H54 (cell line): ENCODE measurements at places on chromosomes 12 and 14.

DNA sequence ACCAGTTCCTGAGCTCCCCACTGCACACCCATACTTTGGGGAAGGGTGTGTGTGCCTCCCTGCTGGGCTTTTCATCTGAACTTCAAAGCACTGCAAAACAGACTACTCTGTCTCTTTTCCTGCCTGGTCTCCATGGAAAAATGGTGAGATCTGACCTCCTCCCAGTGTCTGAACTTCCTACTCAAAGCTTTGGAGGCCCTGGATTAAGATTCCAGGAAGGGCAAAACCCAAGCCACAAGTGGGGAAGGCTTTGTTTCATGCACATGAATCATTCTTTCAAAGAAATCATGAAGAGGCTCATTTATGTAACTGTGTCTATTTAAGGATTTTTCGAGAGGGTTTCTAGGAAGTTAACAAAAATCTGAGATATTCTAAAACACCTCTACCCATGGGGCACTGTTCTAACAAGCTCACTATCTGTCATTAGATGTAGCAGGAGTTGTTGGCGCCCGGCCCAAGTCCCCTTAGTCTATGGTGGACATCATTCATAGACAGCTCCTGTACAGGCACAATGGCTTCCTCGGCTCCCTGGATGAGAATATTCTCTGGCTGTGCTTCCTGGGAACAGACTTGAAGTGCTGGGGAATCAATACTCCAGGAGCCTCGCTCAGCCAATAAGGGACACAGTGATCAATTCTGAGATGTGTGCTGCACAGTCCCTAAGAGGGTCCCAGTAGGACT is 224.0 kb downstream of the KTN1 start:
- DNase-seq = no peak

DNA sequence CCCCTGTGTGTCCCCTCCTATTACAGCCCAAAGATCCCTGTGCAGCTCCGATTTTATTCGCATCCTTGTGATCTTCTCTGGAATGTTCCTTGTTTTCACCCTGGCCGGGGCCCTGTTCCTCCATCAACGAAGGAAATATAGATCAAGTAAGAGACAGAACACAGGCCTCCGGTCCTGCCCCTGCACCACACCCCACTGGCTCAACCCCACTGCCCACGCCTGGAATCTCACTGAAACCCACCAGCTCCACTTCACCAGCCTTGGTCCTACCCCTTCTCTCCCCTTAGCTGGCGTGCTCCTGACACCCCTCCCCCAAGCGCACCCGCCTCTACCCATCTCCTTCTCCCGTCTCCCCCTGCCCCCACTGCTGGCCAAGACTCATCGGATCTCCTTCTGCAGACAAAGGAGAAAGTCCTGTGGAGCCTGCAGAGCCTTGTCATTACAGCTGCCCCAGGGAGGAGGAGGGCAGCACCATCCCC is 934 bp upstream of the TAPBPL start:
- DNase-seq = no peak

DNA sequence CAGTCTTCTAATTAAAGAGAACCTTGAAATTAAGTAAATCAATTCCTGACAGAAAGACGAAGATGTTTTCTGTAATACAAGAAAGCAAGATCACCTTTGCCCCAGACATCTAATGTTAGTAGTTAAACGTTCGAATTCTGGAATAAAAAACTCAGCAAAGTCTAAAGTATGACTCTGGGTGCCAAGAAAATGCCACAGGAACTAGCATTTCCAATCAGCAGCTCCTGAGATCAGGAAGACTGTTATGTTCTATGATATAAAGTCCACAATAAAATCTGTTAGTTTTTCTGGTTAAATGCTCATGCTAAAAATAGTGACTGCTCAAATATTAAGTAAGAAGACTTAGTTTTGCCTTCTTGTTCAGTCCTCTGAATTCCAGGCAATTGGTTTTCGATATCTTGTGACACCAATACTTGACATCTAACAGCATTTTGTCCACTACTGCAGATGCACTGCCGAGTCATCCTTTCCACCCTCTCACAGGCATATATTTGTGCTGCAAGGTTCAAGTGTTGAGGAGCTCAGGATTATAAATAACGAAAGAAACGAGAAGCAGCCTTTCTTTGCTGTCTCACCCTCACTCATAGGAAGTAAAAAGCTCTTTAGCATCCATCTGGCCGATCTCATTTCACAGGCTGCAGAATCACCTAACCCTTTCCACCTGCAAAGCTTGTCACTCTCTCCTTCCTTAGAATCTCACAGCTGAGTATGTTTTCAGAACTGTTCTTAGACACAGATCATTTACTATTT is 32.0 kb downstream of the SSH1 start:
- no peak for DNase-seq

DNA sequence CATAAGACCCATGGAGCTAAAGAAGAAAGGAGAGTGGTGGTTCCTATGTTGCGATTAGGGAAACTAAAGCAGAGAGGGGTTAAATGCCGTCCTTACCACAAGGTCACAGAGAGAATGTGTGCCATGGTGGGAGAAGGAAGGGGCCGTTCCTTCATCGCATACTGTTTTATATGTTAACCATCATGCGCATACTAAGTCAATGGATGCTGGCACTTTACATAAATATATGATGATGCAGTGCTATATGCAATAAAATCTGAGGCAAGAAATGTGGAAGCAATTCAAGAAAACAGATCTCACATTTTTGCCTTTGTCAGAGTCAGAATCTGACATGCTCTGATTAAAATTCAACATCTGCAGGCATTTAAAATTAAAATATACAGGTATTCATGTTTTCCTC is 168.1 kb downstream of the BMP4 start:
- no peak for DNase-seq

DNA sequence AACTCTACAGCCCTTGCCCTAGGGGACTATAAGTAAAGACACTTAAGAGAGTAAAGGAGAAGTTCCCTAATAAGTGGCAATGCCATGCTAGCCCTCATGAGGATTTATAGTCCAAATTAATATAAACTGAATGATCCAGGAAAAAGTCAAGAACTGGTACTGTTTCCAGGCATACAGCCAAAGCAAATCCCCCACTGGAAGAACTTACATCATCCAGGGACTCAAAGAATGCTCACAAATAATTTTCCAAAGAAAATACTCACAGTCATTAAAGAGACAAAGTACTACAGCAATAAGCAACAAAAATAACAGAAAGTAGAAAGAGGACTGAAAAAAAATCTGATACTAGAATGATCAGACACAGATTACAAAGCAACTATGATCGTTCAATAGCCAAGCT is 79.7 kb upstream of the RAP1B start:
- DNase-seq = no peak

- DNase-seq = peak; percentile 12
These were observed 662 bp downstream of the EPS8 start for GRCh38 chr12:15788233-15789219.

- peak; percentile 82 for DNase-seq
These were observed 28.2 kb downstream of the LTBP2 start for GRCh38 chr14:74583689-74584434.

- DNase-seq = no peak
These were observed 29.6 kb downstream of the VRK1 start for GRCh38 chr14:96826818-96827217.

DNA sequence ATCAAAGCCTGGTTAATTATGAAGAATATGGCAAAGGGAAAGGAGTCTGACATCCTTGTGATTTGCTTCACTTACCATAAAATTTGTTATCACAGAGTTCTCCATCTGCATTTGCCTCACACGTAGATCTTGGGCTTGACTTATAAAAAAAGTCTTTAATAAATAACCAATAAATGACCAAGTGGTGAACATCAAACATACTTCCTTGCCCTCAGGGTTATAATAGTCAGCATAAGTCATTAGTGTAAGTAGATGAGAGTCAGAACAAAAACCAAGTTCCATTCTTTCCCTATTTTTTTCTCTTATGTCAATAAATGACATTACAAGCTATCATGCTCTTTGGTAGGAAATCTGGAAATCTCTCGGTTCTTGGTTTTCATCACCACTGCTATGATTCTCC is 635.4 kb upstream of the ATXN7L3B start:
- no peak for DNase-seq

GRCh38 chr14:75205591-75205990 is 29.2 kb upstream of the TMED10 start:
- DNase-seq = no peak

DNA sequence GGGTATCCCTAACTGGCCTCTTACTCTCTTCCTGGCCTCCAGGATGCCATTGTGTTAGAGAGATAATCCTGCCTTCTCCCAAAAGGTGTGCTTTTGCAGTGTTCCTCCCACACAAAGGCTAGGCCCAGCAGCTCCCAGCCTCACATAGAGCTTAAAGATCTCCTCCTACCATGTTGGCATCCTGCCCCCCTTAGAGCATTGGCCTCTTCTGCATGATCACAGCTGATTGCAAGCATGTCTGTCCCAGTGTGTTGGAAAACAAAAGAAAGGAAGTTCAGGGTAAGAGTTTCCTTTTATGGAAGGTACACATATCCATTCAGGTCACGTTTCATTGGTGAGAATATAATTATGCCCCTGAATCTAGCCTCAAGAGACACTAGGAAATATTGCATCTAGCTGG is 405.4 kb downstream of the TMTC2 start:
- no peak for DNase-seq

DNA sequence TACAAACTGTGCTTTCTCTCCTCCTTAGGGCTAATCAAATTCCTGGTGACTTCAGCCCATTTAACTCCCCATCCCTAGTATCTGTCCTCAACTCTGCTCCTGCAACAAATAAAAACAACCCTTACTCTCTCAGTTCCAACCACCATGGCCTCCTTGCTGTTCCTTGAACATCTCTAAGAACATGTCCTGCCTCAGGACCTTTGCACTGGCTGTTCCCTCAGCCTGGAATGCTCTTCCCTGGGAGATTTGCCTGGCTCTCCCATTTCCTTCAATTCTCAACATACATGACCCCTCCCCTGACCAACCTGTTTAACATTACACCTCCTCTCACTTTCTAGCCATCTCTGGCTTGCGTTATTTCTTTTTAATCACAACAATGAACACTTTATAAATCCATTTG is 170.5 kb downstream of the PTPN11 start:
- DNase-seq = no peak

DNA sequence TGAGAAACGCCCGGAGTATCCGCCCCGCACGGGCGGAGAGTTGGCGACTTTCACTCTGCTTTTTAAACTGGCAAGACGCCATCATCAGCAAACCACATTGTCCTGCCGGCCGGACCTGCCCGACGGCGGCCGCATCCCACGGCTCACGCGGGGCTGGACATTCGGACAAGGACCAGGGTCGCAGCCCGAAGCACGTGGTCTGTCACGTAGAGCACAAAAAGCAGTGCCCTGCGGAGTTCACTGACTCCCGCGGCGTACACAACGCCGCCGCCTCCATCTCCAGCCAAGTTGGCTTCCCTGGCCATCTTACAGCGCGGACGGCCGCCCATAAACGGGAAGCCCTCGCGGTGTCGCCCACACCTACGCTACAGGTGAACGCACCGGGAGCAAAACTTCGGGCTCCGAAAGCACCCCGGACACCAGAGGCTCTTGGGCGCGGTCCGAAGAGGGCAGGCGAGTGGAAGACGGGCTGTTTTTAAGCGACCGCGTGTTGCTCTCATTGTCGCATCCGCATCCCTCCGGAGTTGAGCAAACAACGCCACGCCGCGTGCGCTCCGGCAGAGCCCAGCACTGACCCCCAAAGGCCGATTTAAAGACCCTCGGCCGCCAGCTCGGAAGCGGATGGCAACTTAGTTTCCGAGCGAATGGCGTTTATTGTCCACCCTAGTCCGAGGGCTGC is 966 bp downstream of the SINHCAF start:
- DNase-seq = peak; percentile 32

DNA sequence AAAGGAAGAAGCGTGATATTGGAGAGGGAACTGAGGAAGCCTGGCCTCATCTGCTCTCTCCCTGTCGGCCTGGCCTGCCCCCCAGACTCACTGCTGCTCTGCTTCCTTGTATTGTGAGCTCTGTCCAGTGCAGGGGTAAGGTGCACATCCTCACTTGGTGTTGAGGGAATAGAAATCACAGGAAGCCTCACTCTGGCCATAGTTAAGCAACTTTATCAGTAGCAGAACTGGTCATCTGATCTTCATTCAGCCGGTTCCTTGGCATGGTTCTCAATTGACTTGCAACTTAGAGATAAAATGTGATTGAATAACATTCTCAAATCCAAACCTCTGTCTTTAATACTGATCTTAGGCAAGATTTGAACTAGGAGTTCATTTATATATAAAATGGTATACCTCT is 11.5 kb upstream of the CCDC175 start:
- no peak for DNase-seq

- no peak for DNase-seq
These were observed 625 bp downstream of the ANGEL1 start for GRCh38 chr14:76812093-76812421.

DNA sequence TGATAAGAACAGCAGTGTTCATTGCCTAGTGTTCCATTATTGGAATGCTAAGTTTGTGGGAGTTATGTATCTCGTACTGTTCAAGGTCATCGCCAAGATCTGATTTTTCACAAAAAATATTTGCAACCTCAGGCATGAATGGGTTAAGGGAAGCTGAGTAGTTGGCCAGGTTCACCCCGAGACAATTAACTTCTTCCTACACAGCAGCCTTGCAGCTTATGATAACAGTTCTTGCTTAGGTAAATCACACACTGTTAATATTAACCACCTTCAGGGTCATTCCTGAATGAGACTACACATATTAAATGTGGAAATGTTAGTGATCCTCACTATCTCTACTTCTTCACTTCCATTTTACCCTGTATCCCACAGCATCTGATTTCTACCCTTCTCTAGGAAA is 18.0 kb downstream of the FKBP11 start:
- DNase-seq = no peak

DNA sequence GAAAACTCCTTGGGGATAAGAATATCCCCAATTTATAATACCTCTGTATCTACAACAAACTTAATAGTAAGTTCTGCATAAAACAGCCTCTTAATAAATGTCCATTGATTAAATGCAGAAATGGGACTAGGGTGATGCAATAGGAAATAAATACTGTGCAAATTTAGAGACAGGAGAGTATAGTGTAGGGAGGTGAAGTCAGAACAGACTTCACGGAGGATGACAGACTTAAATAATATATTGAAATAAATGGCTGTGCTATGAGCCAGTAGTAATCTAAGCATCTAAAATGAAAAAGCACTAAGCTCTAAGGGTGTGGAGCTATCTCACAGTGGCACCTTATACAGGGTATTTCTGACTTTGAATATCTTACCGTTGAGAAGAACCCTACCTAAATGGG is 265.3 kb downstream of the GRIN2B start:
- DNase-seq = no peak

DNA sequence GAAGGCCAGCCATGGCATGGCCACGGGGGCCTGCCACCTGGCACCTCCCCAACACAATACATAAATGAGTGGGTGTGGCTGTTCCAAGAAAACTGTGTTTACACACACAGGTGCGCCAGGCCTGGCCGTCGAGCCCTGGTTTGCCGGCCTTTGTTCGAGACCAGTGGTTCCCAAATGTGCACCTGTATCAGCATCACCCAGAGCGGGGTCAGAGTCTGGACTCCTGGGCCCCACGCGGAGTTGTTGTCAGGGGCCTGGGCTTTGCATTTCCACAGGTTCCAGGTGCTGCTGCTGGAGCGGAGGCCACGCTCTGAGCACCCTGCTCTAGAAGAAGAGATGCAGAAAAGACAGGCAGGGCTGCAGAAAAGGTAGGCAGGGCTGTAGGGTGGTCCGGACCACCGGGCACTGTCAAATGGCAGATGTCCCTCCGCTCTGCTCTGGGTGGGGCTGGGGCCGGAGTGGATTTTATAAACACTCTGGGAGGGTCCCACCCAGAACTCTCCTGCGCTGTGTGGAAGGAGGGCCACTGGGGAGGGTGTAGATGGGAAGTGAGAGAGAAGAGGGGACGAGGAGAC is 4.2 kb upstream of the ASPG start:
- peak; percentile 3 for DNase-seq

- no peak for DNase-seq
These were observed 10.8 kb downstream of the ITGA7 start for GRCh38 chr12:55696796-55697462.
